H4 (cell line): ENCODE measurements at places on chromosomes 1 and 21. TPM values are rescaled to one million over a fixed set of nuclear protein-coding genes. Genes with fewer than 3 reads are reported as not detected.

RGS13 gene
- total RNA-seq = not detected in 2 replicates

GRCh38 chr1:10473145-10473765 lies 926 bp upstream of the DFFA start:
- no peak for DNase-seq

BLACAT1 gene
- total RNA-seq = 0.66 and 0.89 TPM in 2 replicates

DNA sequence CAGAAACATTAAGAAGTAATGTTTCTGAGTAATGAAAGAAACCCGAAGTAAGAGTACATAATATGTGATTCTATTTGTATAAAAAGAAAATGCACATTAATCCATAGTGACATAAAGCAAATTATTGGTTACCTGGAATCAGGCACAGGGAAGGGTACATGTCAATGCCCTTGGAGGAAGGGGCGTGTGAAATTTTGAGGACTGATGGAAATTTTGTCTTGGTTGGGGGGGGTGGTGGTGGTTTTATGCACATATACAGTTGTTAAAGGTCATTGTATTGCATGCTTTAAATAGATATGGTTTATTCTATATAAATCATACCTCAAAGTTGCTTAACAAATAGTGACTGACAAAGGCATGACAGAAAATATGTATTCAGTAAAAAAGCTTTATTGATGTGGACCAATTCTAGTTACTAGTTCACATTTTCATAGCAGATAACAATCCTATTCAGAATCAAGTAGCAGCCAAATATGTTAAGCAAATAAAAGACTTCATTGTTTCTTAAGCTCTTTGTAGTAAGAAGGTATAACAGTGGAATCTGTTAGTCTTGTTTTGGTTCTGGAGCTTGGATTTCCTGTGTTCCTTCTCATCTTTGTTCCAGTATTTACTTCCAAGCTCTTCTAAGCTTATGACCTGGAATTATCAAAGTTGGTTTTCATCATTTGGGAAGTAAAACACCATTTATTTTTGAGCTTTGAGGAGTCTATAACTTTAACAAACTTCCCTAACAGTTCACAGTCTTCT lies 15.1 kb downstream of the BACH1 start:
- DNase-seq = no peak

DNA sequence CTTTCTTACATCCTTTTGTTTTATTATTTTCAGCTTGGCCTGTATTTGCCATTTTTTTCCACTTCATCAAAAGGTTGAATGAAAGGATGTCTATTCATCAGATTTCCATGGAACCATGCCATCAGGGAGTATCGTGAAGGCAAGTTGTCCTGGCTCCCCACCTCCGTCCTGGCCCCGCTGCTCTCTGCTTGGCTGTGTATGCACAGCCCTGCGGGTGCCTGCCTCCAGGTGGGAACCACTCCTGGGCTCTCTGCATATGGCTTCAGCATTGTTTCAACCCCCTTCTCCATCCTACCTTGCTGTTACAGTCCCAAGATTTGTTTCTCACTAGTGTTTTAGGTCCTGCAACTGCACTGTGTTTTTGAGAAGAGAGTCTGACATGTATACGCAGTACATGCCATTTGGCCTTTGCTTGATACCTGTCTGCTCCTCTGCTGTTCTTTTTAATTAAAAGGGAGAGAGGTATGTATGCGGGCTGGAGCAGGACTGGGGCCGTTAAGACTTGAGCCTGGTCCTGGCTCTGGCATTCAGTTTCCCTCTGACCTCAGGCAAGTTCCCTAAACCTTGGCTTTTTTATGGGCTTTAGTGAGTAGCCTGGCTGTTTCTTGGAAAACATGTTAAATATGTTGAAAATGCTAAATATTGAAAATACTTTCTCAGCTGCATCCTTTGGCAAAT lies 69.9 kb upstream of the GCLM start:
- DNase-seq = no peak

DNA sequence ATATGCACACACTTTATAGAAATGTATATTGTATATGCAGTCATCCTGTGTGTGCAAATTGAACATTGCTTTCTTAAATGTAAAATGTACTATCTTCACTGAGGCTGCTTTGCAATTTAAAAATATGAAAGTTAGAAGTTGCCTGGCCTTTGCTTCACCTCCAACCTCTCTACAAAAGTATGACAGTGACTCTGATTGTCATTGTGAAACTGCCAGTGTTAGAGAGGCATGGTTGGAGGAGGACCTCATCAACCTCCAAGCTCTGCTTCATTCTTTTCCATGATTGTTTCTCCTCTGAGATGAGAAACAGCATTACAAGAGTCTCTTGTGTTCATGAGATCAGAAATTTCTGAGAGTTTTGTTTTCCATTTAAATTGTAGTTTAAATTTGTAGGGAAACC lies 185.5 kb downstream of the ZC3H11B start:
- no peak for DNase-seq

DNA sequence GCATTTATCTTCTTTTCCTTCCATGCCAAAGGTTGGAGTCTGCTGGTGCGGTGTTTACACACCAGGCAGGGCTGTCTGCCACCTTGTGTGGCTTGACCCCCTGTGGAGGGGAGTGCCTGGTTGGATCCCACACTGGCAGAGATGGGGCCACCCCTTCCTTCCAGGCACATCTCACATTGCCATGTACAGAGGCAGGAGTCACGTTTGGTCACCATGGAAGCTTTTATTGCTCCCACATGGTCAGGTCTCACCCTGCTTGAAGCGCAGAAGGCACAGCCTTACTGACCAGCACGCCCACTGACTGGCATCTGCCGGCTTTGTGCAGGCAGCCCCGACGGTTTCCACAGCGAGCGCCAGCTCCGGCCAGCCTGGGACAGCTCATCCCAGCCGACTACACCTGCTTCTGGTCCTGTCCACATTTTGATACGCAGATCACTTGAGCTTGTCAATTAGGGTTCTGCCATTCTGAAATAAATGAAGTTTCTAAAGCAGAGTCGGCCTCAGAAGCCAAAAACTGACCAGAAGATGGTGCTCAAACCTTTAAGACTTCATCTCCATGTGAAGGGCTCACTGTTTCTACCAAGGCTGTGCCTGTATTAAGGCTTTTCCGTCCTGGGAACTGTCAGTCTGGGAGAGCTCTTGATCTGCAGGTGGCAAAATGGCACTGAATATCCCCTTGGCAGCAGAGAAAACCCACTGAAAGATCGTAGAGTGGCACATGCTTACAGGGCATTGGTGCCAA lies 35.6 kb upstream of the EPHA8 start:
- DNase-seq = no peak

PTPRC gene
- 0.14 TPM in 1 of 2 replicates, not detected in the other for total RNA-seq

DNA sequence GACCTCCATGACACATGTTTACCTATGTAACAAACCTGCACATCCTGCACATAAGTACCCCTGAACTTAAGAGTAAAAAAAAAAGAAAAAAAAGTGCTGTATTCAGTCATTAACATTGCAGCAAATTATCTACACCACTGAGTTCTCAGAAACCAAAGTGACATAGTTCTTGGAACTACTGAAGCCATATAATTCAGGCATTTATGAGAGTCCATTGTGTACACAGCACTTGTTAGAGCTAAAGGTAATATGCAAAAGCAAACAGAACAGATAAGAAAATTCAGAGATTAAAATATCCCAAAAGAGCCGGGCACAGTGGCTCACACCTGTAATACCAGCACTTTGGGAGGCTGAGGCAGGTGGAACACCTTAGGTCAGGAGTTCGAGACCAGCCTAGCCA lies 38.0 kb downstream of the F5 start:
- no peak for DNase-seq

FAM110D gene
- total RNA-seq = 0.04 and 0.12 TPM in 2 replicates
